Lower lobe of right lung (tissue), 2 donors: ENCODE measurements at places on chromosomes 1 and 21. TPM values are rescaled to one million over a fixed set of nuclear protein-coding genes. Genes with fewer than 3 reads are reported as not detected.

GRCh38 chr1:175877939-175878737, 134.7 kb upstream of the TNR start:
- DNase-seq: no peak

DNA sequence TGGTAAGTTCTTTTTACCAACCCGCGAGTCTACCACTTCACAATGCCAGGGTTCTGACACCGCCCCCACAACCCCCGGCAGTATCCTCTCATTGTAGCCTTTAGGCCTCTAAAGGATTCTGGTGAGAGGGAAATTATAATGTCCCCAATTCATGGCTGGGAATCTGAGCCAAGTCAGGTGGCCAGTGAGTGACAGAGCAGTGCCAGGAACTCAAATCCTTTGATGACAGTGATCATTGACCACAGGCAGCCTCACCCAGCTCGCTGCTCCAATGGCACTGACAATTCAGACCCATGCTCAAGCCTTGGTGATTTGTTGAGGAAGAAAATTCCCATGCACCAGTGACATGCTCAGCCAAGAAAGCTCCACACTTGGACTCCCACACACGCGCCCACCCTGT, 63.4 kb upstream of the CSF1 start:
- DNase-seq: no peak

- no peak for DNase-seq
Measured at GRCh38 chr1:169025412-169025811, 81.1 kb upstream of the ATP1B1 start.

GRCh38 chr1:39063191-39063590, 37.0 kb downstream of the NDUFS5 start:
- DNase-seq: peak; percentile 5

DNA sequence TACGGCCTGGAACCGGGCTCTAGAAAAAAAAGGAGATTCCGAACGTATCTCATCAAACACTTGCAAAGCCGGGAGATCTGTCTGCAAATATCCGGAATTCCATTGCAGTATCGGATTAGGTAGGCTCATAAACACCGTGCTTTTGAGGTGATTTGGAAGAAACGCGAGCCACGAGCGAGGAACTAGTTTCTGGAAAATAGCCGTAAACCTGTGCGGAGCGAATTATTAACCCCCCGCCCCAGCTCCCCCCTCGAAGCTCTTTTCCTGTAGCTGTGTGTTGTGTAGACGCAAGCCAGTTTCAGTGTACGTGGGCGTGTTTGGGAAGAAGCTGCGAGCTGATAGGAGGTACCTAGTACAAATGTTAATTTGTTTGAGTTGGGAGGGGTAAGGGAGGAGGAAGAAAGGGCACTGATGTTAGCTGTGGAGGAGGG, 1.1 kb downstream of the RALGPS2 start:
- peak; percentile 79 for DNase-seq

Gene SARS1
- total RNA-seq: 188 TPM

Gene LCE1B
- not detected for total RNA-seq
